ENCODE measurements at places on chromosomes 16 and 17.

- no peak for ATAC-seq
Observed at GRCh38 chr17:68349157-68349556, 57.9 kb downstream of the ARSG start.

- peak; percentile 68 for ATAC-seq
Observed at GRCh38 chr17:75078284-75079022, 9.3 kb upstream of the SLC16A5 start.

- peak; percentile 34 for ATAC-seq
Observed at GRCh38 chr16:11611871-11612664, 25.3 kb upstream of the LITAF start.

DNA sequence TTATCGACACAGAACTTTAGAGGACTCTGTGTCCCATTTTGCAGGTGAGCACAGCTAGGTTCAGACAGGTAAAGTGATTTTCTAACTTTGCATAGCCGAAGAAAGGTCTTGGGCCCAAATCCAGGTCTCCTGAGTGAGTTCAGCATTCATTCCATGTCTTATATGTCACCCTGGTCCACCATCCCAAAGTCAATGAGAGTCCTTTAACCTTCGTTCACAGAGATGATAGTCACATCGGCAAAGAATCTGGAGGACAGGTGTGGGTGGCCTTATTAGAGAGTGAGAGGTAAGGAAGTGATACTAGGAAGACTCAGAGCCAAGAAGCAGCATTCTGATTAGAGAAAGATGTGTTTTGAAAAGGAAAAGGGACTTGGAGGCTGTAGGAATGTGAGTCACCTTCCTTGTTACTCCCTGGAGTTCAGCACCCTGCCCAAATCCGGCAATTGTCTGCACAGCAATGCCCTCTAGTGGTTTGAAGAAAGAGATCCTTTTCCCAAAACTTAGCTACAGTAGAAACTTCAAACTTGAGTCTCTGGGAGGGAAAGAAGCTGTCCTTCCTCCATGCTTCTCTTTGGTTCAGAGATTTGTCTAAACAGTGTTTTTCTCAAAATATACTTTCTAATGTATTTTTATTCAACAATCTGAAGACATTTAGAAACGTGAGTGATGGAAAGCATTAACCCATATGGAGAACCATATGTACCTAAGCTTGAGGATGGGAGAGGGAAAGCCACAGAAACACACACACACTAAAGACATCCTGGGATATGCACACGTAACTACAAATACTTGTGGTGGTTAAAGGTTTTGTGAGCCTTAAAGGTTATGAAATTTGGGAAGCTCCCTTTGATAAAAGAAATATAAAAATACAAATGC is 96.4 kb upstream of the SHISA6 start:
- no peak for ATAC-seq

DNA sequence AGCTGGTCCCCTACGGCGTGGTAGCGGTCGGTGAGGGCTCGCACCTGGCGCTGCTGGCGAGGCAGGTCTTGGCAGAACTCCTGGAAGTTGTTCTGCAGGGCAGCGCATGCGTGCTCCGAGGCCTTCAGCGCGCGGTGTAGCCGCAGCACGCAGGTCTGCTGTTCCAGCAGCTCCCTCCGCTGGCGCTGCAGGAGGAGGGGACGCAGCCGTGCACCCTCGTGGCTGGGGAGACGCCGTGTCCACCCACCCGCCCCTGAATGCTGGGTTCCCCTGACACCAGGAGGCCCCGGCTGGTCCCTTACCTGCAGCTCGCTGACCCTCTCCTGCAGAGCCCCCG is 12.2 kb downstream of the EVPL start:
- no peak for ATAC-seq

DNA sequence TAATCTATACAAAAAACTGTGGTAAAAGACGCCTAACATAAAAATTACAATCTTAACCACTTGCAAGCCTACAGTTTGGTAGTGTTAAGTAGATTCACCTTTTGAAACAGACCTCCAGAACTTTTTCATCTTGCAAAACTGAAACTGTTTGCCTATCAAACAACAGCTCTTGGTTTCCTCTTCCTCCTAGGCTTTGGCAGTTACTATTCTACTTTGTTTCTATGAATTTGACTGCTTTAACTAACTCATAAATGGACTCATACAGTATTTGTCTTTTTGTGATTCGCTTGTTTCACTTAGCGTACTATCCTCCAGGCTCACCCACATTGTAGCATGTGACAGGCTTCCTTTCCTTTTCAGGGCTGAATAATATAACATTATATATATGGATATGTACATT is 97.0 kb downstream of the PRKCA start:
- ATAC-seq = no peak

Data from stimulated activated memory B cell treated with anti-CD40 and anti-IgM and Interleukin-4, amounts not matched to agents 10 μg/mL and 1 μg/mL and 100 μg/mL, for 72 hours (primary cell).